ENCODE measurements at places on chromosomes 5 and 9. TPM values are rescaled to one million over a fixed set of nuclear protein-coding genes. Genes with fewer than 3 reads are reported as not detected.

Gene NCBP1
- 31.7 TPM for total RNA-seq

Gene ANKRD18B
- under 0.01 TPM for total RNA-seq

Gene PLPP7
- 2.6 TPM for total RNA-seq

Gene FOXD4
- total RNA-seq = 0.17 TPM

Gene PCDHB9
- total RNA-seq = 0.22 TPM

Gene EQTN
- total RNA-seq = 0.09 TPM

Gene SLC27A6
- total RNA-seq = 0.11 TPM

Gene DHFR
- total RNA-seq = 10.4 TPM

Gene ELP1
- 40.9 TPM for total RNA-seq

Gene CRAT
- total RNA-seq = 25.8 TPM

Gene PGM5
- total RNA-seq = 87.0 TPM

Gene DNAH5
- 0.17 TPM for total RNA-seq

Gene PCDHB2
- 0.22 TPM for total RNA-seq

Gene UTP15
- 13.8 TPM for total RNA-seq

Gene PBX3
- total RNA-seq = 4.0 TPM

Gene TSSK1B
- total RNA-seq = not detected

Gene BRINP1
- total RNA-seq = 1.2 TPM

Gene SCGB3A1
- total RNA-seq = 2.0 TPM

Gene SLC34A1
- total RNA-seq = not detected

Gene RETREG1
- total RNA-seq = not detected

Gene PDE6A
- total RNA-seq = 0.11 TPM

Gene KIF12
- not detected for total RNA-seq

Gene FGF18
- total RNA-seq = under 0.01 TPM

Gene TRPM6
- 0.09 TPM for total RNA-seq

Gene PTPRD
- 0.43 TPM for total RNA-seq

Gene RAB3C
- total RNA-seq = 0.09 TPM

Gene DBH
- total RNA-seq = not detected
